ENCODE measurements at places on chromosomes 6 and 20.

GRCh38 chr6:151087861-151088598 lies 151.7 kb upstream of the AKAP12 start:
- no peak for DNase-seq
- H3K27ac ChIP-seq, result no peak overlapping the region
- no peak overlapping the region for H3K4me3 ChIP-seq

DNA sequence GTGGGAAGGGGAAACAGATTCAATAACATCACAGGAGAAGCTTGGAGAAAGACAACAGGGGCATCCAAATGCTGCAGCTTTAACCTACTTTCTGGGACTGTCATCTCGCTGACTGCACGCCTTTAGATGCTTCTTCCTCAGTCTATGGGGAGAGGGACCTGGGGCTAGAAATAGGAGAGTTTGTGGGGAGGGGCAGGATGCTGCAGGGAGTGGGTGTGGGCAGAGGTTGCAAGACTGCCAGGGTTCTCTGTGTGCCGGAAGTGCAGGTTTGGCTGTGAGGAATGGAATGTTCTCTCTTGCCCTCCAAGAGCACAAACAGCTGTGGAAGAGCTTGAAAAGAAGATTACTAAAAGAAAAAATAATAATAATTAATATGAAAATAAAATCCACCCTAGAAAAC lies 93.2 kb downstream of the FOXO3 start:
- DNase-seq, result no peak
- no peaks in the 10 kb centered on the region for H3K27me3 ChIP-seq
- no peak overlapping the region for H3K4me3 ChIP-seq
- no peaks in the 10 kb centered on the region for H3K36me3 ChIP-seq

GRCh38 chr6:18154507-18155149 lies at the start of gene TPMT:
TPMT (minus strand) TSS chr6:18155077; CDS start chr6:18149127, 5,950 bp downstream.
- H3K4me3 ChIP-seq, result peak within 1 kb of the TSS; percentile 56
- peak; percentile 40 for DNase-seq
- peak within 1 kb of the TSS; percentile 91 for H3K27ac ChIP-seq

DNA sequence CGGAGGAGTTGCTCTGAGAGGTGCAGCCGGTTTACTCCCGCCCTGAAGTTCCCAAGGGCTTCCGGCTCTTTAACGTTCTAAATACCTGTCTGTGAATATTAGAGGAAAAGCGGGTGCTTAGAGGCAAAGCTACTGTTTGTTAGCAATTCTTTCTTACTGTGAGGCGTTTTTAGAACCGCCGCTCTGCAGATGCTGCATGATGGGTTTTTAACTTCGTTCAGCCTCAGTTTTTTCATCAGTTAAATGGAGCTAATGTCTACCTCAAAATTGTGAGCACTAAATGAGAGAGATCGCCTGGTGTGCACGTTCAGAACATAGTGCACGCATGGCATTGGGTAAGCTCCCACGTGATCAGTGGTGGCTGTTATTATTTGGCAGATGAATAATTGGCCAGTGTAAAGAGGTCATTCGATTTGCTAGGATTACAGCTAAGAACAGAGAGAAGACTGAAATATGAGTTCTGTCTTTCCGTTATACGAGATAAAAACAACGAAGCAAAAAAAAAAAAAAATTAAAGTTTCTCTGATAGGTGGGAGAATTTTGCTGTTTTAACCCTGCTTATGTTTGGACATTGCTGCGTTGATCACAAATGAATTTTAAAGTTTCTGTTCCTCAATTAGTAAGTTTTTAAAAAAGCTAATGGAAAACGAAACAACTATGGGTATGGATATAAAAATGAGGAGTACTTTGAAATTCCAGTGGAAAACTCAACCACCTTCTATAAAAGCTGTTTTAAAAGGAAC lies 660 bp upstream of the TFB1M start:
- H3K4me3 ChIP-seq, result peak overlapping the region; percentile 47
- DNase-seq, result peak; percentile 77
- peak overlapping the region; percentile 80 for H3K27ac ChIP-seq
- no peaks in the 10 kb centered on the region for H3K27me3 ChIP-seq
- no peaks in the 10 kb centered on the region for H3K36me3 ChIP-seq

DNA sequence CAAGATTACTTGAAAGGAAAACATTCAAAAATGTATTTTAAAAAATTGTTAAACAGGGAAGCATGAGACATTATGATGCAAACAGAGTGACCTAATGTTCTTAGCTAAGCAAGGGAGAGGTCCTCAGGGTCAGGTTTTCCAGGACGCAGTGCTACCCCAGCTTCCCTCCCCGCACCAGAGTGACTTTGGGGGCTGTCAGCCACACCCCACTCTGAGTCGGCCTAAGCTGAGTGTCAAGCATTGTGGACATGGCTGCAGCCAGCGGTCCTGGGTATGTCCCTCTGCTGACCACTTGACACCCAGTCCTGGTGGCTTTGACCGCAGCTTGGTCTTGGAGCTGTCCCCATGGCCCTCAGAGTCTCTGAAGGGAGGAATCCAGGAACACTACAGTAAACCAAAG lies 54.9 kb upstream of the CD93 start:
- DNase-seq, result no peak
- no peak overlapping the region for H3K27ac ChIP-seq
- no peaks in the 10 kb centered on the region for H3K36me3 ChIP-seq
- no peaks in the 10 kb centered on the region for H3K4me1 ChIP-seq
- no peak overlapping the region for H3K4me3 ChIP-seq

DNA sequence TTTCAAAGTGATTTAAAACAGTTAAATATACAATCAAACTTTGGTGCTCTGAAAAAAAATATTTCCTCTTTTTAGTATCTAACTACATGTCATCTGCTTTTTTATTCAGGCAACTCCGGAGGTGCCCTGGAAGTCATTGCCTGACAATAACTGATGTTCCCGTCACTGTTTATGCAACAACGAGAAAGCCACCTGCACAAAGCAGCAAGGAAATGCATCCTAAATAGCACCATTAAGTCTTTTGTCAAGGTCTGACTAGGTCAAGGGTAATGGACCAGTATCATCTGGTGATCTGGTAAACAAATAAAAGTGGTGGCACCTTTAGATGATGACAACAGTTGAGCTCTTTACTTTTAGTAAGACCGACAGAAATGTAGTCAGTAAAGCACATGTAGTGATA lies 13.2 kb downstream of the FAM229B start:
- H3K4me3 ChIP-seq, result no peak overlapping the region
- no peaks in the 10 kb centered on the region for H3K36me3 ChIP-seq
- H3K27ac ChIP-seq, result no peak overlapping the region
- DNase-seq, result no peak

DNA sequence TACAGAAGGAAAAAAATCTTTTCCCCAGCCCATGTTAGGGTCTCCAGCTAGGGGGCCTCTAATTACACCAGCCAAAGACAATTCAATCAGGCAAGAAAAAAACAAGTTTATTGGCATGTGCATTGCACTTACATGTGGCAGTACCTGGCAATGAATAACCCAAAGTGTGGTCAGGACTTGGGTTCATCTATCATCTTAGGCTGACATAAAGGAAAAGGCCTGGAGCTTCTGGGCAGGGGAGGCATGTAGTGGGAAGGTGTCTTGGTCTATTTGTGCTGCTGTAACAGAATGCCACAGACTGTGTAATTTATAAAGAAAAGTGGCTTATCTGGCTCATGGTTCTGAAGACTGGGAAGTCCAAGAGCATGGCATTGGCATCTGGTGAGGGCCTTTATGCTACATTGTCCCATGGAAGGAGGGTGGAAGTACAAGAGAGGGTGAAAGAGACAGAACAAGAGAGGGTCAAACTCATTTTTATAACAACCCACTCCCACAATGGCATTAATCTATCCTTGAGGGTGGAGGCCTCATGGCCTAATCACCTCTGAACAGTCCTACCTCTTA lies 4.4 kb upstream of the PYGB start:
- H3K4me1 ChIP-seq, result peaks cover 19% of the 10 kb centered on the region
- H3K27ac ChIP-seq, result no peak overlapping the region
- no peak overlapping the region for H3K4me3 ChIP-seq
- no peaks in the 10 kb centered on the region for H3K36me3 ChIP-seq
- no peak for DNase-seq
- H3K27me3 ChIP-seq, result no peaks in the 10 kb centered on the region

DNA sequence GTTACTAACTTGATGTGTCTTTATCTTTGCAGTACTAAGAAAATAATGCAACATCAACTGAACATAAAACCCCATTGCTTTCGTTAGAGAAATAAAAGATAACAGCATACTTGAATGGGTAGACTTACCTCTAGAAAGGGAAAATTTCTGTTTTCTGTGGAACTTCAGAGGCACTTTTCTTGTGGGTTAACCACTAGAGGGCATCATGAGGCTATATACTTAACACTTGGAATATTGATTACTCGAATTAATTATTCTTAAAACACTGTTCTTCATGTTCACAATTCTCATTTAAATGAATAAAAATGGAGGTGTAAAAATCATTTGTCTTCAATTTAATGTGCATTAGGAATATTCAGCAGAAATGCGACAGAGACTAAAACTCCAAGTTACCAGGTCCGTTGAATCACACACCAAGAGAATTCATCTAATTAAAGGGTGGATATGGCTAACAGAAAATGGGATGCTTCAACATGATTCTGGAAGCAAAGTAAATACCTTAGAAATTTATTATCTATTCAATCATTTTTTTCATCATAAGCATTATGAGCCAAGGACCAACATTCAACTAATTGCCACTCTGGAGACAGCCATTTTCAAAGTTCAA lies 330.8 kb upstream of the PREP start:
- H3K27ac ChIP-seq, result no peak overlapping the region
- H3K4me1 ChIP-seq, result no peaks in the 10 kb centered on the region
- no peaks in the 10 kb centered on the region for H3K27me3 ChIP-seq
- H3K36me3 ChIP-seq, result no peaks in the 10 kb centered on the region
- no peak overlapping the region for H3K4me3 ChIP-seq
- peak; percentile 43 for DNase-seq

DNA sequence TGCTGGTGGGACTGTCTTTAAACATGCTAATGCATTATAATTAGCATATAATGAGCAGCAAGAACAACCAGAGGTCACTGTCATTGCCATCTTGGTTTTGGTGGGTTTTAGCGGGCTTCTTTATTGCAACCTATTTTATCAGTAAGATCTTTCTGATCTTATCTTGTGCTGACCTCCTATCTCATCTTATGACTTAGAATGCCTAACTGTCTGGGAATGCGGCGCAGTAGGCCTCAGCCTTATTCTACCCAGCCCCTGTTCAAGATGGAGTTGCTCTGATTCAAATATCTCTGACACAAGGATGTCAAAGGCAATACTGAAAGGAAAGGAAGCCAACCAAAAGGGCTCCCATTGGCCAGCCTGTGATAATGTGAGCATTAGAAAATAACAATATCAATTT lies 29.8 kb upstream of the SEC63 start:
- H3K4me3 ChIP-seq, result no peak overlapping the region
- peaks cover 5% of the 10 kb centered on the region for H3K4me1 ChIP-seq
- no peaks in the 10 kb centered on the region for H3K36me3 ChIP-seq

DNA sequence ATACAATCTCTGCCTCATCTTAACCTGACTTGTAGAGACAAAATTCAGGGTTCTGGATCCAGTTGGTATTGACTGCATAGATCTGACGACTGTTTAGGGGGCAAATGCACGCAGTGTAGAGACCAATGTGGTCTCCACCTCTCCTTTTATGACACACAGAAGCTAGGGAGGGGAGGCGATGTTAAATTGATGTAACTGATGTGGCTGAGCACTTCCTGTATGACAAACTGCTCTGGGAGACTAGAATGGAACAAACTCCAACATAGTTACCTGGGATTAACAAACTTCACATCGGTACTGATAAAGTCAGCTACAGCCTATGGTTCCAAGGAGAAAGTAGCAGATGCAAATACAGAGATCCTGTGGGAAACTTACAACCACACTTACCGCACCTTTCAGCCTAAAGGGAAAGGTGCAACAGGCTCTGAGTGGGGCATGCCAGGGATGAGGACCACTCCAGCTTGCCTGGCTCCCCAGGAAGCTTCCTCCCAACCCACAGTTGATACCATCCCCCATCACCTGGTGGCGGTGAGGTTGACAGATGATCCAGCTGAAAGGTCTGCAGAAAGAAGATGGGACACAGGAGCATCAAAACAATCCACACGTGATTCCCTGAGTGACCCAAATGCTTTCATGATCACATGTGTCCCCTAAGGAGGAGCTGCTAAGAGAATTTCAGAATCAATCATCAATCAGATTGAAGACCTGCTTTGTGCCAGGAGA lies 60.6 kb upstream of the MRPS10 start:
- H3K27ac ChIP-seq, result peak overlapping the region; percentile 64
- H3K4me1 ChIP-seq, result peaks cover 53% of the 10 kb centered on the region
- H3K4me3 ChIP-seq, result no peak overlapping the region
- no peak for DNase-seq
- H3K36me3 ChIP-seq, result no peaks in the 10 kb centered on the region
- no peaks in the 10 kb centered on the region for H3K27me3 ChIP-seq

- H3K27ac ChIP-seq, result no peak overlapping the region
- DNase-seq, result peak; percentile 21
- no peak overlapping the region for H3K4me3 ChIP-seq
- no peaks in the 10 kb centered on the region for H3K4me1 ChIP-seq
- H3K36me3 ChIP-seq, result no peaks in the 10 kb centered on the region
- no peaks in the 10 kb centered on the region for H3K27me3 ChIP-seq
These were observed 9.5 kb upstream of the ATRN start for GRCh38 chr20:3461211-3461771.

DNA sequence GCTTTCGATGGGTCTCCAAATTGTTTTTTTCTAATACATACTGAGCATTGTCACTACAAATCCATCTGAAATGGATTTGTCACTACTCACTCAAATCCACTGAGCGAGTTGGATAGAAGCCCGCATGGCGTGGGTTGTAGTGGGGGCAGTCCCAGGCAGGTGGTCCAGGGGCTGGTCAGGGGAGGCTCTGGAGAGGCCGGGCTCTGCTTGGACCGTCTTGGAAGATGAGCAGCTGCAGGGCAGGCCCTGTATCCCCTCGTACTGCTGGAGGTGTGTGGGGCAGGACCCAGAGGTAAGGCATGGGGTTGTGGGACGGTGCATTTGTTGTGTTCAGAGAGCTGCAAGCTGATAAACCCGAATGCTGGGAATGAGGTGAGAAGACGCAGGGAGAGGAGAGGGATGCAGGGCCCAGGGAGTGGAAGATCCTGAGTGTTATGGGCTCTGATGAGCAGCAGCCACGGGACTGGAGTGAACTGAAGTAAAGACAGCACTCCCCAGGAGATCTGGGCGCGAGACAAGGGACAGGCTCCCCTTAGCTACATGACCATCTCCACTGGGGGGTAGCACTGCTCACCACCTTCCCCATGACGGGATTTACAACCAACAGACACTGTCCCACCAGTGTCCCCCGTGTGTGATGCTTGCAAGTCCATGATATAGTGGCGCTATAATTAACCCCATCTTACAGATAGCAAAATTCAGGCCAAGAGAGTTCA lies 45.9 kb downstream of the PSMG4 start:
- H3K4me1 ChIP-seq, result no peaks in the 10 kb centered on the region
- H3K36me3 ChIP-seq, result no peaks in the 10 kb centered on the region
- H3K4me3 ChIP-seq, result no peak overlapping the region
- no peak for DNase-seq
- H3K27me3 ChIP-seq, result no peaks in the 10 kb centered on the region

DNA sequence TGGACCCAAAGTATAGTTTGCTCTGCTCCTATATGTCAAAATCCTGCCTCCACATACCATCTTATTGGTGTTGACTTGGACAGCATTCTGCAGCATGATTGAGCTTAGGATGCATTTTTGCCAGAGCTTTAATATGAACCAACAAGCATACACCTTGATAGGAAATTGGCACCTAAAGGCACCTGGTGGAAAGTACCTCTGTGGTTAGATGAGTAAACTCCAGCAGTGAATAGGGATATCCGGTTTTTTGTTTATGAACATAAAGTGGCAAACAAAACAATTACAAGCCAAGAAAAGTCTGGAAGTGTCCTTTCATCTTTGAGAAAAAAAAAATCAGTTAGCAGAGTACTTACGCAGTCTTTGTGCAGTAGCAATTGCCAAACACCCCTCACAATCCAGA lies 6.2 kb upstream of the CYP24A1 start:
- no peak for DNase-seq
- no peaks in the 10 kb centered on the region for H3K36me3 ChIP-seq
- no peaks in the 10 kb centered on the region for H3K4me1 ChIP-seq
- no peak overlapping the region for H3K27ac ChIP-seq

Data from hepatocyte (in vitro differentiated cells).